ENCODE measurements at places on chromosomes 7 and 10.

DNA sequence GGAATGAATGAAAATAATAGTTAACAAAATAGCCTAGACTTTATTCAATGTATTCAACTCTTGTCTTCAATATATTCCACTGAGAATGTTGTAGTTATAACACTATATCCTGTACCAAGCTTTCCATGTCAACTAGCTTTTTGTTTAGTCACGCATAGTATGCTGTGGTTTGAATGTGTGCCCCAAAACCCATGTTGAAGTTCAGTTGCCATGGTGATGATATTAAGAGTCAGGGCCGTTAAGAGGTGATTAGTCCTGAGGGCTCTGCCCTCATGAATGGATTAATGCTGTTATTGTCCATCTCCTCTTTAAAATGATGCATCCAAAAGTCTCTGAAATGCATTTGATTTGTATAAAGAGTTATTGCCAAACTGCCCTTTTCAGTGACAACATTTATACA is 887.6 kb downstream of the NRG3 start:
- no peak for DNase-seq

- no peak for DNase-seq
These were observed 6.6 kb upstream of the SERPINE1 start for GRCh38 chr7:101120315-101120714.

GRCh38 chr10:32851301-32851700 is 106.7 kb downstream of the ITGB1 start:
- no peak for DNase-seq

GRCh38 chr10:119650692-119651513 is at the start of gene BAG3:
Gene BAG3 (plus strand): TSS chr10:119651380. CDS start chr10:119651676, 296 bp downstream.
- DNase-seq, result no peak

GRCh38 chr10:79178614-79179163 is 109.9 kb downstream of the ZMIZ1 start:
- DNase-seq, result no peak

DNA sequence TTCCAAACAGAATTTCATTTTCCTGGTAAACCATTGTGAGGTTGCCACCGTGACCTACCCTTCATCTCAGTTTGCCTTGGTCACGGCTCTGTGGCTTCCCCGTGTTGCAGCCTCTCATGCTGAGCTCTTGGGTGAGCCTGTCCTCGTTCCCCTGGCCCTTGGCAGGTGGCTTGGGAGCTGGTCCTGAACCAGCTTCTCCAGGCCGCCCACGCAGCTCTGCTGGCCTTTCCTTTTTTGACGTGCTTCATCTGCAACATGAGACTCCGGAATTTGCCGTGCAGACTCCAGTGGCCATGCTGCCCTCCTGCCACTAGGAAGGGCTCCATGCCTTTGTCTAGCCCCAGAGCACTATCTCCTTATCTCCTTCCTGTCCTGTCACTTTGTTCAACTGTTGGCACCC is 93.0 kb upstream of the NPS start:
- DNase-seq, result no peak

- no peak for DNase-seq
These were observed 993.7 kb upstream of the AUTS2 start for GRCh38 chr7:68604541-68604940.

DNA sequence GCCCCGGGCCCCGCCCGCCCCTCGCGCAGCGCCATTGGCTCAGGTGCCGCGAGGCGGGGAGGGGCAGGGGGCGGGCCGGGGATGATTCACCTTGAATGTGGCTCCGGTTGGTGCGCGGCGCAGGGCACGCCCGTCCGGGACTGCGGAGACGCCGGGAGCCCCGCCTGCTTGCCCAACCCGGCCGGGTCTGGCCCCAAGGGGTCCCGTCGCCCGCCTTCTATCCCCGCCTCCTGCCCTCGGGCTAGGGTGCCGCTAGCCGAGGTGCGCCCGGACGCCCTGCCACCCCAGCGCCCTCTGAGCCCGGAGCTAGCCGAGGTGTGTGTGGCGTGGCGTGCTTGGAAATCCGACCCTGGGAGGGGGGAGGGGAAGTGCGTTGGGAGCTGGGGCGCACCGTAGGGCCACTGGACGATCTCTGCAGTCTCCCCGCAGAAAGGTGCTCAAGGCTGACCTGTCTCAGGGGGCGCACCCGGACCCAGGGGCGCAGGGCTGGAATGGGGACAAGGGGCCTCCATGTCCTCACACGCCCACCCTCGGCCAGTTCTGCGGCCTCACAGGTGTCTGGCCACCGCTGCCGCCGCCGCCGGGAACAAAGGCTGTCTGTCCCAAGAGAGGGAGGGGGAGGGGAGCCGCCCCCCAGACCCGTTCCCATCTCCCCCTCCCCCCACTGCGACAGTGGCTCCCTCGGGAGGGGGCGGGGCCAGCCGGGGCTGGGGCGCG is 168.9 kb downstream of the NRF1 start:
- no peak for DNase-seq

DNA sequence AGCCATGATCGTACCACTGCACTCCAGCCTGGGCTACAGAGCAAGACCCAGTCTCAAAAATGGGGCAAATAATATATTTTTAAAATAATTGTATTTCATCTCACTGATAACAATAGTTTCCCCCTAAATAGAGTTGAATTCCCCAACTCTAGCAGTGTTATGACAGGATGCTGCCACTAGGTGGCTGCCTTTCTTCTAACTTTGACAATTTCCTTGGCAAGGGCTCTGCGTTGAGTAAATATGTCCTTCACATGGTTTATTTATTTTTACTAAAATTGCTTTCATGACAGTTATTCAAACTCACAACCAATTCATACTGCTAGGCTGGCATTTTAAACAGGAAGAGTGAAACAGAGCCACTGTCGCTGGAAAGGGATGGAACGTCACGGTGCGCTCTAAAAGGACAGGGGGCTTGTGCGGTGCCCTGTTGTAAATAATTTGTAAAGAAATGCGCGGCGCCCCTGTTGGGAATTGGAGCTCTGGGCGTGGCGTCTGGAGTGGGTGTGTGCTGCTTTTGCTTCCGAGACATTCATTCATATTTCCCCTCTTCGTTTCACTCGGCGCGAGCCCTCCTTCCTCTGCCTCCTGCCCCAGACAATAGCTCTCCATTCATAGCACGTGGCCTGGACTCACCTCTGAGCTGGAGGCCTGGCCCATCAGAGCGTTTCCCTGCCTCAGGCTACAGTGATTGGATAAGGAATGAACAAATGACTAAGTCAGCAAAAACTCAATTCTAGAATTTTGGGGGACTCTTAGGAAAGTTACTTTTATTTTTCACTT is 20.5 kb upstream of the PITRM1 start:
- DNase-seq, result no peak

- DNase-seq, result peak; percentile 21
These were observed 97.6 kb downstream of the SUGCT start for GRCh38 chr7:40232242-40232893.

DNA sequence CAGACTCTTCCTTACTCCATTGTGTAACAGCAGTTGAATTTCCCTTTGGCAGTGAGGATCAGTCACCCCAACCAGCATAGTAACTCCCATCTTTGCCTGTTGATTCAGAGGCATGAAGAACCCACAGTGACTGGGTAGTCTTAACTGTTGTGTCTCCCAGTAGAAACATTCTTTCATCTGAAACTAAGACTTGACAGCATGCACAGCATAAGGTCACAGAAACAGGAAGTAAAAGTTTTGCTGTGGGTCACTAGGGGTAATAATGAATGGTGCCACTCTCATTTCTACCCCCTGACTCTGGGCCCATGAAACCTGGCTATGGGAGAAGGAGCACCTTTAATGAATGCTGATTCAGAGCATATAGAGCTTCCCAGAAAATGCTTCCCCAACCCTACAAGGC is 8.3 kb upstream of the FRMPD2 start:
- DNase-seq, result peak; percentile 78

DNA sequence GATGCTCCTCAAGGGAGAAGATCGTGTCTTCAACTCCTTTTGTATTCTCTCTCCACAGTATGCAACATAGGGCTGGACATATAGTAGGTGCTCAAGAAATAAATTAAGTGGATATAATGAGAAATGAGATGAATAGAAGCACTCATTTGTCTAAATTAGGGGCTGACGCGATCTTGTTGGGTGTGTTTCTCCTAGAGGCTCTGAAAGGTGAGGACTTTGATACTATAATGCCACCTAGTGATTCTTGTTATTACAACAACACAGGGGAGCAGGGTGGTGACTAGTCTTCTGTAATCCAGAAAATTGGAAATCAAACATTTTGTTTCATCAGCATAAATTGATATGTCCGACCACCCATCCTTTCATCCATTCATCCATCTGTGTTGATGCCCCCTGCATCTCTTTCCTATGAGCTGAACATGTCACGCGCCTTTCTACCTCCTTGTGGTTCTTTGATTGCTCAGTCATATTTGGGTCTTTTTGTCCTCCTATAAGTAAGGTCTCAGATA is 3.5 kb upstream of the CFAP58 start:
- no peak for DNase-seq

DNA sequence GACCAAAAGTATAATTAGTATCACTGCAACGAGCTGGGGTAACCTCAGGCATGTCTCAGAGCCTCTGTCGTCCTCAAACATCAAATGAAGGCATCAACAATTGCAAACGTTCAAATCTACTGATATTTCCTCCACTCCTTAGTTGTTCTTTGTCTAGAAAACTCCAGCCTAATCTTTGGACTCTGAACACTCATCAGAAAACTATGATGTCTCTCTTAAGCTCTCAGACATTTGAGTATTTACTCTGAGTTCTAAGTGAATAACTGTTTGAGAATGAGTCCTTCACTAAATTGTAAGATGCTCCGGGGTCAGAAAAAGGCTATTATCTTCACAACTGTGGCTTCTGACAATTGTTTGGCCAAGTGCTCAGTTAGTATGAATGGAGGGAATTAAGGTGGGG is 536.4 kb downstream of the NRG3 start:
- DNase-seq, result no peak

- DNase-seq, result no peak
These were observed 1056.8 kb downstream of the SORCS1 start for GRCh38 chr10:106107706-106108105.

DNA sequence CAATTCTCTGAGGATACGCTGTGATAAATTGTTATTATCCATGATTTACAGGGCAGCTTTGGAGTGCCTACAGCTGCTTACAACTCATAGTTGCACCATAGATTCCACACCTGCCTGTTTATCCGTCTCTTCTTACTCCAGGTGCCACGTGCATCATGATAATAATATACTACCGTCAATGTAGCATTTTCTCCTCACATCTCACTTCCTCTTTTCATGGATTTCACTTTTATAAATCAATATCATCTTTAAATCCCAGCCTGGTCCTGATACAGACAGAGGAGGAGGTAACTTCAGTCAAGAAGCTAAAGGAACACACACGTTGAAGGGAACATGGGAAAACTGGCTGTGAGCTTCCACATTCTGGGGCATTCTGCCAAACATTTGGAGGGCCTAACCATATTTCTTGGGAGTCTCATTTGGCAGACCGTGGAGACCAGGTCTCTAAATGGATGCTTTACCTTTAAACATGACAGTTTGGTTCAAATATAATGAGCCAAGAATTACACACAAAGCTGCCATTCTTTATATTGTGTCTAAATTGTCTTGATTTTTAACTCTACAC is 2.4 kb downstream of the CH25H start:
- DNase-seq, result no peak

DNA sequence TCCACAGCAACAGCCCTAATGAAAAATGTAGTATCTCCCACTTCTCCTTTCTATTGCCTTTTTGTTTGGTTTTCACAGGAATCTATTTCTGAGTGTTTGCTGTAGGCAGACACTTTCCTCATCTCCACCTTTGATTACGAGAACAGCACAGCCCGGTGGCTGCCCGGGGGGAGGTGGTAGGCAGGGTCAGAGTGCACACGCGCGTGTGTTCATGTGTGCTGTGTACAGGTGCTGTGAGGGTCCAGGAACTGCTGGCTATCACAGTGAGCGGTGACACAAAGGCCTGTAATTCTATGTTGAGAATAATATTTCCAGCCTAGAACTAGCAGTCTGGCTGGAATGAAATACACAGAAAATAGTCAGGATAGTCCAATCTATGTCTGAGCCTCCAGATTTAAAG is 212.8 kb downstream of the ADARB2 start:
- no peak for DNase-seq

GRCh38 chr7:157437519-157438061 is 100.8 kb downstream of the DNAJB6 start:
- DNase-seq, result no peak

DNA sequence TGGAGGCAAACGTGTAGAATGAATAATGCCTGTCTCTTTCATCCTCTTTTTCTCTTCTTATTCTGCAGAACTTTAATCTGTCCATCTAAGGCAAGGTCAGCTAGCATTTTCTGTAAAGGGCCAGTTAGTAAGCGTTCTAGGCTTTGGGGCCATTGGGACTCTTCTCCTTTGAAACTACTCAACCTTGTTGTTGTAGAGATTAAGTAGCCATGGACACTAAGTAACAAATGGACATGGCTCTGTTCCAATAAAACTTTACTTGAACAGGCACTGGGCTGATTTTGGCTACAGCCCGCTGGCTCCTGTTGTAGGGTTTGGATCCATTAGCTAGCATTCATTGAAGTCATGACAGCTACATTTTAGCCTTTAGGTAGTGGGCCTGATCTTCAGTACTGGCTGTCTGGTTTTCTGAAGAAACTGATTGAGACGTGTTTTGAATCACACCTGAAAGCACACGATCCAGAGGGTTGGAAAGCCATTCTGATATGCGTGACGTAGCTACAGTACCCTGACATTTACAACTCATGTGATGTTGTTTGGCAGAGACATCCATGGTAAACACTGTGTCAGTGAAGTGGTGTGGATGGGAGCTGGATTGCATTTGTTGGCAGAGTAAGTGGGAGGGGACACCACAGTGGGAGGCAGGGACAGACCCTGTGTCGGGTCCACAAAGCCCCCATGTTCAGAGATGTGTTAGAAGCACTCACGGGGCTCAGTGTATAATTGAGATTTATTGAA is 92.5 kb downstream of the MTPN start:
- DNase-seq, result no peak

GRCh38 chr10:2825841-2826240 is 241.5 kb upstream of the PFKP start:
- no peak for DNase-seq

All from GM12864 (cell line).